NCI-H2029 treated with DMSO at 0.1 percent for 48 hours (cell line): ENCODE measurements at places on chromosomes 6 and 20.

DNA sequence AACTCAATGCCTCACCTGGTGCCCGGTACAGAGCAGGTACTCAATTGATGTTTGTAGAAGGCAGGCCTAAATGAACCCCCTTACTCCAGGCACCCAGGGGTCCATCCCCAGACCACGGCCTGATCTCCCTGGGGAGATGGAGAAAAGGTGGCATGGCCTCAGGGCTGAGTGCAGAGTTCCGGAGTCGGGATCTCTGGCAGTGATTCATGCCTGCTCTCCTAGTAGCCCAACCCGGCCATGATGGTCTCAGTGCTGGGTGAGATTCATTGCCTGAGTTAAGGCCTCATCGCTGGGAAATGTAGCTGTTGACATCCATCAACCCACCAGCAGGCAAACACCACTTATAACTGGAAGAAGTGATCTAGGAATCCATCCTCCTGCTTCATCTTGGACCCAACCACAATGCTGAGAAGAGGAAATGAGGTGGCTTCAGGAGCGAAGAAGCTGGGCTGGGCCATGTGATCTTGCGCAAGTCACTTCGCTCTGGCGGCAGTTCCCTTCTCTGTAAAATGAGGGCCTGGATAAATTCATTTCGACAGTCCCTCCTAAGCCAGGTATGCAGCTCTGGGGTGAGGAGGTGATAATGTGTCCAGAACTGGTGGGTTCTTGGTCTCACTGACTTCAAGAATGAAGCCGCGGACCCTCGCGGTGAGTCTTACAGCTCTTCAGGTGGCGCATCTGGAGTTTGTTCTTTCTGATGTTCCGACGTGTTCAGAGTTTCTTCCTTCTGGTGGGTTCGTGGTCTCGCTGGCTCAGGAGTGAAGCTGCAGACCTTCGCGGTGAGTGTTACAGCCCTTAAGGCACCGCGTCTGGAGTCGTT lies 24.7 kb downstream of the ETV7 start:
- no peak for DNase-seq

DNA sequence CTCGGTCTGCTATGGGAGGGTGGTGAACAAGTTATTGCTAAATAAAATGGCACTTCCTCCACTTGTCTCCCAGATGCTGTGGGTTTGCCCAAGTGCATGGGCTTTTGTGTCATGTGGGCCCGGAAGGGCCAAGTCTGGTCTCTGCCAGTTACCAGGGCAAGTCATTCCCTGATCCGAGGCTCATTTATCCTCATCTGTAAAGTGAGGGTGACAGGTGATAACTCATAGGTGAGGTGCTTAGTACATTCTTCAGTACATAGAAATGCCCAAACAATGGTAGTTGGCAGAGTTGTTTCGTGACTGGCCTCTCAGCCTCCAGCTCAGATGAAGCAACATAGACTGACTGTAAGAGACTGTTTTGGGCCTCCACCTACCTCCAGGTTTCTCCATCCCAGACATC lies 2.0 kb upstream of the MUCL3 start:
- no peak for DNase-seq

DNA sequence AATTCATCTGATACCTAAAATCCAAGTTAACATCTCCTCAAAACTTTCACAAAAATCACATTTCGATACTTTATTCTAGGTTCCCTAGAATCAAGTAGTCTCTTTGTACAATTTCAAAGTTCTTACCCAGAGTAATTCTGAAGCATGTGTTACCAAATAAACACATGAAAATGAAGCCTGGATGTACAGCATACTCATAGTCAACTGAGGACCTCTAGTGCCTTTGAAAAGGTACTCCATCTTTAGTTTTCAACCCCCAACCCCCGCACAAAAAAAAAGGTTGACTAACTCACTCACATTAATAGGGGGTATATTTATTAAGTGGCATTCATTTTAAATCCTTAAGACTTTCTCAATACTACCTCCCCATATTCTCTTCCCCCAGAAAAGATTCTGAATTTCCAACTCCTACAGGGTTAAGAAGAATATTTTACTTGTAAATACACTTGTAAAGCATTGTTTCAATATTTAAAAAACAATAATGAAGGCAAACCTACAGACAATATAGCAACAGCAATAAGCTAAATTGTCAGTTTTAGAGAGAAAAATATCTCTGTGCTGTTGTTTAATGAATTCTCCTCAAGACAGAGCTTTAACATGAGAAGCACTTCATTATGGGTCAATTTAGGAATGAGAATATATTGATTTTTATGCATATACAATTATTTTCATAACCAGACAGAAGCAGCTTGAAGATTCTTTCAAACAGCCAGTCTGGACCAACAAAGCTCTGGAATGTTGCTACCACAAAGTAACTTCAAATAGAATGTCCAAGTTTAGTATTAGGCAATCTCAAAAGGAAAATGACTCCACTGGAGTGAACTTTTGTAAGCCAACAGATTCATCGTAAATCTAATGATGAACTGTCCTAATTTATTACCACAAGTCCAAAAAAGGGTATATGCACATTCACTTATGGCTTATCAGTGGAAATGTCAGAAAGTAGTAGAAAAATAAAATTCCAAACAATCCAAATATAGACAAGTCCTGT lies 3.3 kb downstream of the PLN start:
- peak; percentile 79 for DNase-seq

GRCh38 chr6:70685494-70686180 lies 18.0 kb downstream of the SMAP1 start:
- DNase-seq = no peak

DNA sequence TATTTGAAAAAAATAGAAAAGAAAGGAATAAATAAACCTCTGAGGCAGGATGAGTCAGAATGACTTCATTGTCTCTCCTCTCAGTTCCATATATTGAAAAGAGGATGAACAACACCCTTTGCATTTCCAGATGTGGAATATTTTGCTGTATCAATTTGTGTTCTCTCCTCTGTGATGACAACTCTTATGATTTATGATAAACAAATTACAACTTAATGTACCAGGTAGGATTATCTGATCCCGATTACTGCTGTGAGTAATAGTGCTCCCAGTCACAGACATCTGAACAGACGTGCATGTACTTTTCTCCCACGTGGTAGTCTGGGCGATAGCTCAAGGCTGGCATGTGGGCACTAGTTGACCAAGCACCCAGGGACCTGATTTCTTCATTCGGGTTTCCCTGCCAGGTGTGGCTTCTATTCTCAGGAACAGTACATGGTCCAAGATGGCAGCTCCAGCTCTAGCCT lies 142.1 kb upstream of the SULF2 start:
- no peak for DNase-seq
